ENCODE measurements at places on chromosomes 5 and 9.

GRCh38 chr5:154375329-154376008, 70.3 kb upstream of the SAP30L start:
- H3K27ac ChIP-seq, result no peak overlapping the region
- H3K4me3 ChIP-seq, result no peak overlapping the region
- no peak for DNase-seq
- peaks cover 1% of the 10 kb centered on the region for H3K4me1 ChIP-seq

DNA sequence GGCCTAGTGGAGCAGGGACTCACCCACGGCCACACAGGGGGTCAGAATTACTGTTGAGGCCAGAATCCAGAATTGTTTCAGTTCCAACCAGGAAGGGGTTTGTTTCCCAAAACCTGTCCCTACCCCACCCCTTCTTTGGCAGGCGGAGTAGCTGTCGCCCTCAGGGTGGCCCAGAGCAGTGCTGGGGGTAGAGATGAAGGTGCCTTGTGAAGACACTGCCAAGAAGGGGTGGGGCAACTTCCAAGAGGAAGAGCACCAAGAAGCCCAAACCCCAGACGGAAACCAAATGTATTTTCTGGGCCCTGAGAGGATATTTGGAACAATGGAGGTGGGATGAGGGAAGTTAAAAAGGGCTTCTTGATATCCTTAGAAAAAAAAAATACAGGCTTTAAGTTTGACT, 11.4 kb upstream of the NDST1 start:
- H3K27me3 ChIP-seq, result no peaks in the 10 kb centered on the region
- peaks cover 13% of the 10 kb centered on the region for H3K4me1 ChIP-seq
- DNase-seq, result no peak
- peaks cover 11% of the 10 kb centered on the region for H3K36me3 ChIP-seq
- no peak overlapping the region for H3K27ac ChIP-seq

DNA sequence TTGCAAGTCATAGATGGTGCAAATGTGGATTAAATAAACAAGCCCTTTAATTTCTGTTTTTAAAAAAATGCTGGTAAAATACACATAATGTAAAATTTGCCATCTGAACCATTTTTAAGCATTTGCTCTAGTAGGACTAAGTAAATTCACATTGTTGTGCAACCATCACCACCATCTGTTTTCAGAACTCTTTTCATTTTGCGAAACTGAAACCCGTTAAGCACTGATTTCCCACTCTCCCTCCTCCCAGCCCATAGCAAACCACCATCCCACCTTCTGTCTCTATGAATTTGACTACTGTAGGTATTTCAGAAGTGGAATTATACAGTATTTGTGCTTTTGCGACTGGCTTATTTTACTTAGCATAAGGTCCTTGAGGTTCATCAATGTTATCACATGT, 103.3 kb upstream of the CNTLN start:
- no peak overlapping the region for H3K4me3 ChIP-seq
- no peaks in the 10 kb centered on the region for H3K36me3 ChIP-seq
- no peak for DNase-seq
- no peaks in the 10 kb centered on the region for H3K27me3 ChIP-seq

- peaks cover 16% of the 10 kb centered on the region for H3K36me3 ChIP-seq
- no peaks in the 10 kb centered on the region for H3K27me3 ChIP-seq
- H3K4me3 ChIP-seq, result no peak overlapping the region
- peaks cover 6% of the 10 kb centered on the region for H3K4me1 ChIP-seq
- no peak for DNase-seq
Observed at GRCh38 chr5:139167952-139168720, 30.0 kb downstream of the SIL1 start.

GRCh38 chr9:34691936-34692315, 850 bp upstream of the CCL19 start:
- H3K27me3 ChIP-seq, result no peaks in the 10 kb centered on the region
- H3K4me3 ChIP-seq, result no peak overlapping the region
- H3K27ac ChIP-seq, result no peak overlapping the region

- H3K4me3 ChIP-seq, result no peak overlapping the region
- H3K36me3 ChIP-seq, result no peaks in the 10 kb centered on the region
- peaks cover 5% of the 10 kb centered on the region for H3K4me1 ChIP-seq
- H3K27ac ChIP-seq, result no peak overlapping the region
- H3K27me3 ChIP-seq, result no peaks in the 10 kb centered on the region
- DNase-seq, result no peak
Observed at GRCh38 chr5:142828797-142829535, 58.8 kb downstream of the ARHGAP26 start.

GRCh38 chr5:139733698-139734538, 61.7 kb upstream of the PSD2 start:
- H3K4me1 ChIP-seq, result no peaks in the 10 kb centered on the region
- H3K27me3 ChIP-seq, result no peaks in the 10 kb centered on the region
- DNase-seq, result no peak
- no peak overlapping the region for H3K27ac ChIP-seq
- H3K4me3 ChIP-seq, result no peak overlapping the region

GRCh38 chr5:11801061-11801460, 103.2 kb downstream of the CTNND2 start:
- DNase-seq, result no peak
- no peak overlapping the region for H3K27ac ChIP-seq
- no peaks in the 10 kb centered on the region for H3K27me3 ChIP-seq
- no peaks in the 10 kb centered on the region for H3K36me3 ChIP-seq
- H3K4me3 ChIP-seq, result no peak overlapping the region
- H3K4me1 ChIP-seq, result peaks cover 2% of the 10 kb centered on the region

GRCh38 chr9:116991051-116991450, 303.9 kb downstream of the TRIM32 start:
- DNase-seq, result no peak
- no peaks in the 10 kb centered on the region for H3K27me3 ChIP-seq
- H3K4me1 ChIP-seq, result peaks cover 7% of the 10 kb centered on the region
- no peaks in the 10 kb centered on the region for H3K36me3 ChIP-seq

DNA sequence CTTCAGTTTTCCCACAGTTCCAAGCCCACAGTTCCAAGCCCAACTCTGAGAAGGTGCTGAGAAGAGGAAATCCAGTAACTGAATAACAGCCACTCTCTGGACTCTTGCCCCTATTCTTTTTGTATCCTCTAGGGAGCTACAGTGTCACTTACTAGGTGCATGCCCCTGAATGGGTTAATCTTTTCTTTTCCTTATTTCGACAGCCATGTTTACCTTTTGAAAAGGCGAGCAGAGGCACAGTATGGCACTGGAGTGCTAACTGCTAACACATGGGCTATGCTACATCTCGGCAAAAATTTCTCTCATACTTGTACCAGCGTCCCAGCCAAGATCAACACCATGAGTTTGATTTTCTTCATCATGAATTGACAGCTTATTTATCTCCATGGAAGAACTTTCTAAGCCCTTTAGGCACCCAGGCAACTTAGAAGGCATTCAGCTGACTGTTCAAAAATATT, 222.6 kb downstream of the EBF1 start:
- H3K27me3 ChIP-seq, result no peaks in the 10 kb centered on the region
- H3K36me3 ChIP-seq, result no peaks in the 10 kb centered on the region
- DNase-seq, result no peak
- H3K4me1 ChIP-seq, result peaks cover 11% of the 10 kb centered on the region

GRCh38 chr5:8686707-8687106, 817.8 kb downstream of the MTRR start:
- no peak overlapping the region for H3K27ac ChIP-seq
- no peak for DNase-seq
- H3K4me1 ChIP-seq, result no peaks in the 10 kb centered on the region
- H3K4me3 ChIP-seq, result no peak overlapping the region

DNA sequence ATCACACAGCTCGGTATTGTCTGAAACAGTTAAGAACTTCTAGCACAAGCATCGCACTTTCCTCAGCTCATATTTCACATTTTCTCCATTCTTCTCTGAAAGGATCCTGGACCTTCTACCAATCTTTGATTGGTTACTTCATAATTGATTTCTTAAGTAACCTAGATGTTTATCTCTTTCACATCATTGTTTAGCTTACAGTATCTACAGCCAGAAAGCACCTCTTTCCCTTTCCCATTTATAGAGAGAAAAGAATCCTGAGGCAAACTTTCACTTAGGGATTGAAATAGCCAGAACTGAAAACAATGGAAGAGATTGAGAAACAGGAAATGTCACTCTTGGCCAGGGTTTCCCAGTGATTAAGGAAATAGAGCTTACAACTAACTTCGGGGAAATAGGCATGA, 2.5 kb downstream of the IL33 start:
- H3K27ac ChIP-seq, result no peak overlapping the region
- H3K36me3 ChIP-seq, result no peaks in the 10 kb centered on the region
- H3K27me3 ChIP-seq, result no peaks in the 10 kb centered on the region
- H3K4me1 ChIP-seq, result no peaks in the 10 kb centered on the region
